ENCODE measurements at places on chromosomes 7 and 10.

GRCh38 chr10:71657604-71658466 lies 61.7 kb downstream of the C10orf105 start:
- DNase-seq, result no peak

DNA sequence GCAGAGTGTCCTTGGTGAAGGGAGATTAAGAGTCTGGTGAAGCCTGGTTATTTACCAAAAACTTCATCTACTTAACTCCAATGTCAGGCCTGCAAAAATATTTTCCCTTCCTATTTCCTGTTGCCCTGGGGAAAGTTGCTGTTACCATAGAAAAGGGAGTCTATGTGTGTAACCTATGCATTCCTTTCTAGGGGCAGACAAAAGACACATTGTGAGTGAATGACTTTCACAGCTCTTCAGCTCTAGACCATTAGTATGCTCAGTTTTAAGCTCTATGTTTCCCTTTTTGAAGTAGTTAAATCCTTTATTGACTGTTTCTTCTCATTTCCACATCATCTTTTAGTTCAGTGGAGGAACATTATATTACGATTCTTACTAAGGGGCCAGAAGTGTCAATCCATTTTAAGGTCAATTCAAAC lies 45.6 kb upstream of the SGCE start:
- no peak for DNase-seq

- DNase-seq, result no peak
These were observed 24.7 kb downstream of the NOD1 start for GRCh38 chr7:30453921-30454320.

GRCh38 chr7:14381936-14382335 lies 392.5 kb upstream of the ETV1 start:
- DNase-seq, result no peak

GRCh38 chr7:103689255-103689654 lies 243.2 kb upstream of the SLC26A5 start:
- no peak for DNase-seq

- DNase-seq, result no peak
These were observed 69.2 kb upstream of the SLC39A12 start for GRCh38 chr10:17882557-17882956.

DNA sequence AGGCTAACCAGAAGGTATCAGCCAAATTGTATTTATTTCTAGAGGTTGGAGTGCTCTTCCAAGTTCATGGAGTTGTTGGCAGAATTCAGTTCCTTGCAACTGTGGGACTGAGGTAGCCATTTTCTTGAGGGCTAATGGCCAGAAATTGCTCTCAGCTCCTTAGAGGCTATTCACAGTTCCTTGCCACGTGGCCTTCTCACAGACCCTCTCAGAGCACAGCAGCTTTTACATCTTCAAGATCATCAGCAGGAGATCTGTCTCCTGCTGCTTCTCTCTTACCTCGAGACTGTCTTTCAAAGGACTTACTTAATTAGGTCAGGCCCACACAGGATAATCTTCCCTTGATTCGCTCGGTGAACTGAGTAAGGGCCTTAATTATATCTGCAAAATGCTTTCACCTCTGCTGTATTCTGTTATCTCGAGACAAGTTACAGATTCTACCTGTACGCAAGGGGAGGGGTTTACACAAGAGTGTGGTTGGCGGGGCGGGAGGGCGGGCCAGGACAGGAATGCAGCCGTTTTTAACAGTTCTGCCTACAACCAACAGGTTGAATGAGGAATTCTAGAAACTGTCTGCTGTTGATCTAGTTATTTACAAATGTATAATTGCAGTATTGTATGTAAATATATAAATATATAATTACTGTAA lies 15.0 kb downstream of the MIOS start:
- no peak for DNase-seq

GRCh38 chr7:11206177-11206899 lies 232.7 kb downstream of the PHF14 start:
- no peak for DNase-seq

GRCh38 chr7:15525652-15526263 lies 36.1 kb downstream of the AGMO start:
- no peak for DNase-seq

DNA sequence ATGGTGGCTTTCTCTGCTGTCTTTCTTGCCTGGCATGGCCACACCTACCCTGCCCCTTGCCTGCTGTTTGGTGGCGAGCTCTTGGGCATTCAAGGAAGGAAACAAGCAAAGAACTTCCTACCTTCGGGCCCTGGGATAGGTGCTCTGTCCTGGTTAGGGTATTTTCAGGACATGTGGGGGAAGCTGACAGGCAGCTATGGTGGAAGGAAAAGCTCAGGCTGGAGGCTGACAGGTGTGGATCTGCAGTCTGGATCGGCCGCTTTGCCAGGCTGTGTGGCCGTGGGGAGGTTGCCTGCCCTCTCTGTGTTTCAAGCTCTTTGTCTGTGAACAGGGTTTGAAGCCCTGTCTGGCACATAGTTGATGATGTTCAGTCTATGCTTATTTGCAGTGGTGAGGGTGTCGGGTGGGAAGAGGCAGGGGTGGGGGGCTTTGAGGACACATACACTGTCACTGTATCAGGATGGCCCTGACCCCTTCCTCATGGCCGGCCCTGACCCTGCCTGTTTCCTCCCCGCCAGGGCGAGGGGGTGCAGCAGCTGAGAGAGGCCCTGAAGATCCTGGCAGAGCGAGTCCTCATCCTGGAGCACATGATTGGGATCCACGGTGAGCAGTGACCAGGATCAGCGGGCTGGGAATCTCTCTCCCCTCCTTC lies 73.7 kb downstream of the MYL10 start:
- DNase-seq, result no peak

GRCh38 chr10:79416578-79417255 lies 28.7 kb downstream of the ZCCHC24 start:
- no peak for DNase-seq

DNA sequence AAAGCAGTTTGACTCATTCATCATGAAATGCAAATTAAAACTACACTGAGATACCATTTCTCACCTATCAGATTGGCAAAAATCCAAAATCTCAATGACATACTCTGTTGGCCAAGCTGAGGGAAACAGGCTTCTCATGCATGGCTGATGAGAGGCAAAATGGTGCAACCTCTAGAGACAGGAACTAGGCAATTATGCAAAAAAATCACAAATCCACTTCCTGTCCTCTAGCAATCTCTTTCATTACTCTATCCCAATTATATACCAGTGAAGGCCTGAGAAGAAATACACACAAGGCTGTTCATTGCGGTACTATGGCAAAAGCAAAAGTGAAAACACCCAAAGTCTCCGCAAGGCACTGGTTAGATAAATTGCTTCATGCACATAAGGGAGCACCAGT lies 25.9 kb upstream of the PTPRN2 start:
- no peak for DNase-seq

- no peak for DNase-seq
These were observed 65.6 kb downstream of the FOXI2 start for GRCh38 chr10:127802531-127803095.

DNA sequence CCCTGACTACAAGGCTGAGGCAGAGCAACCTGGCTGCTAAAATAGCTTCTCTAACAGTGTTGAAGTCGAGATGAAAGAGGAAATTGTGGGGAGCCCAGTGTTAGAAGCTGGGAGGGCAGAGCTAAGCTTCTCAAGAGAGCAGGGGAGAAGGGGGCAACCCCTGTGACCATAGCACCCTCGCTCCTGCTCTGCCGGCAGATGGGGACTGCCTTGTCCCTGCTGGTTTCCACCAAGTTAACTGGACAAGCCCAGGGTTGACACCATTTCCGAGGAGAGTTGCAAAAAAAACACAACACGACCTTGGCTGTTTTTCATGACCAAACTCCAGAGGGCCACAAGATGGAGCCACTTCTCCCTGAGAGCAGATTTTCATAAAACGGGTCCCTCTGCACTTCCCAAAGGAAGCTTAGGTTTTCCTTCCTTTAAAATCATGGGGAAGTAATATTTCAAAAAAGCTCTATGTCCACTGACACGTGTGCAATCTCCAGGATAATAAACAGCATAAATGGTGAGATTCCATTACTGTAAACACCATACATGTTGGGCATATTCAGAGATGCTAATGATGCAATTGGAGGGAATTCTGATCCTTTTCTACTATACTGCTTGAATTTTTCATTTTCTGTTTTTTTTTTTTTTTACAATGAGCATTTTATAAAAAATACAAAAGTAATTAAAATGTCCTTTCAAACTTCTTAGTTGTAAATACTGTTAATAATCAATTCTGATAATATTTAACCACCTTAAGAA lies 140.4 kb downstream of the PIP4K2A start:
- DNase-seq, result no peak

DNA sequence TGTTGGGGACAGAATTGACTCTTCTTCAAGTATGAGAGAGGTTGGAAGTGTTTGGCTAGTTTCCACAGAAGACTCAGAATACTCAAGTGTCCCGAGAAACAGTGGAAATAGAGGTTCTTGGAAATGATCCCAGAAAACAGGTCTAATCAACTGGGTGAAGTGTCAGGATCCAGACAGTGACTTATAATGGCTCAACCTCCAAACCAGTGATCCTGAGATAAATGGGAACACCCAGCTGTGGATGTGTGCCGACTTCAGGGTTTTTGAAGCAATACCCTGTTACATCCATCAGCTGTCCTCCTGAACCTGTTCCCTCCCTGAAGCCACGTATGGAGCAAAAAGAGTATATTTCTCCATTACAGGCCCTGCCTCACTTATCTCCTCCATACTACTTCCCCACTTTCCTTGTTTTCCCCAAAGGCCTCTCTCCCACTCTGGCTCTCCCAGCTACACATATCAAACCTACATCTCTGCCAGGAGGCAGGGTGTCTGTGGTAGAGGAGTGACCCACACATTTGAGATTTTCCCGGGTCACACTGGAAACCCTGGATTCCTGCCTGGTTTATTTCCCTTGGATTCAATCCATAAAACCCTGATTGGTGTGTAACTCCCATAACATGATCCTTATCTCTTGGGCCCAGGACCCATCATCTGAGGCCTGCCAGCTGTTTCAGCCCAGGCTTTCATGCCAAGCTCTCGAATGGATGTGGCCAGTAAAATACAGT lies 17.6 kb upstream of the ELOVL3 start:
- no peak for DNase-seq

DNA sequence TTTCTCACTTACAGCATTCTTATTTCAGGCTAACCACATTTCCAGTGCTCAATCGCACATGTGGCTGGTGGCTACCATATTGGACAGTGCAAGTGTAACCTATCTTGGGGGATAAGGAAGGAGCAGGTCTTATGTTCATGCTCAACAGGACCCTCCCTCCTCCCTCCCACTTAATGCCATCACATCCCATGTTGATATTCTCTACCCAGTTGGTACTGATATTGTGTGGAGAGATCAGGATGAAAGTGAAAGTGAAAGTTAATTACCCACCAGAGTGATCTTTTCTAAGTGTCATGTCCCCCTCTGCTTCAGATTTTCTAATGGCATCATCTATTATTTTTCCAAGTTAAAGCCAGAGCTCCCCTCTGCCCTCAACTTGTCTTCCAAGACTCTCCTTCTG lies 91.6 kb downstream of the BMPER start:
- no peak for DNase-seq

DNA sequence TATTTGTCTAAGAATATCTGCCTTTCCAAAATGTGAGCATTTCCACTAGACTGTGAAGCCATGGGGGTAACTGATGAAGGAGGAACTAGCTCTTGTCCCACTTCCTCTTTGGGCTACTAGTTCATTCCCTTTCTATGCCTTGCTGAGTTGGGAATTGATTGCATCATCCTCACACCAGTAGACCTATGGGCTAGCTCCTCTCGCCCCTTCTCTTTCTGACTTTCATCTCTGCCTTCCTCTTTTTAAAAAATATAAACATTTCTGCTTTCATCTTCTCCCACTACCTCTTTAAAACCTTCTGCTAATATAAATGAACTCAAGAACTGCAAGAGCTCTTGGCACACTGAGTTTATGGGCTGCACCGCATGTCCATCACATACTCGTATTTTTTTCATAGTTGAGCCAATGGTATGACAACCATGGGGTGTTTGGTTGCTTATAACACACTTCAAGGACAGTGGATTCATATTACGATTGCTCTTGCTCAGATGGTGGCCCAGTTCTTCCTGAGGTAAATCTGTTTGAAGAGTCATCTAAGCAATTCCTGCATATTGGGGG lies 182.0 kb downstream of the REEP3 start:
- no peak for DNase-seq

DNA sequence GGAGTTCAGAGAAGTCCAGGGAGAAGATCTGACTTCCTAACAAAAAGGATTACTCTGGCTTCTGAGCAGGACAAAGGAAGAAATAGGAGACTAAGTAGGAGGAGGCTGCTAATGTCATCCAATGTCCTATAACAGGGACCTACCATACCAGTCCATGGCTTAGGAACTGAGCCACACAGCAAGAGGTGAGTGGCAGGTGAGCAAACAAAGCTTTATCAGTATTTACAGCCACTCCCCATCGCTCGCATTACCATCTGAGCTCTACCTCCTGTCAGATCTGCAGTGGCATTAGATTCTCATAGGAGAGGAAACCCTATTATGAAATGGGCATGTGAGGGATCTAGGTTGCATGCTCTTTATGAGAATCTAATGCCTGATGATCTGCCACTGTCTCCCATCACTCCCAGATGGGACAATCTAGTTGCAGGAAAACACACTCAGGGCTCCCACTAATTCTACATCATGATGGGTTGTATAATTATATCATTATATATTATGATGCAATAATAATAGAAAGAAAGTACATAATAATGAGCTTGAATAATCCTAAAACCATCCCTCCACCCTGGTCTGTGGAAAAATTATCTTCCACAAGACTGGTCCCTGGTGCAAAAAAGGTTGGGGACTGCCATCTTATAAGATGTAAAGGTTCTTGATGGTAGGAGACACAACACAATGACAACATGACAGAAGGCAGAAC lies 487.4 kb downstream of the PLXDC2 start:
- DNase-seq, result no peak

- no peak for DNase-seq
These were observed 35.9 kb downstream of the EEPD1 start for GRCh38 chr7:36188906-36189305.

GRCh38 chr7:14821757-14822480 lies 80.6 kb downstream of the DGKB start:
- DNase-seq, result no peak

DNA sequence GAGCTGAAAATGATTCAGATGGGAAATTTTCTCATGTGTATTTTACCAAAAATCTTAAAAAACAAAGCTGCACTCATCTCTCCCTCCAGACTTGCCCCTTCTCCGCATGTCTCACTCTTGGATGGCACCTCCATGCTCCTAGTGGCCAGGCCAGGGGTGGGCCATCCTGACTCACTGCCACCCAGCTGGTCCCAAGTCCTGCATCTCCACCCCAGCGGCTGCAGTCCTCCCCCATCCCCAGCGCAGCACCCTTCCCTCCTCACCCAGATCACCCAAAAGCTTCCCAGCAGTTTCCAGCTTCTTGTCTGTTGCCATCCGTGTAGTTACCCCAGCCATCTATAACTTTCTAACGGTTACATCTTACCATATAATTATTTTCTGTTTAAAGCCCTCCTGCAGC lies 53.0 kb upstream of the INSIG1 start:
- no peak for DNase-seq

GRCh38 chr10:110429301-110429700 lies 68.4 kb upstream of the DUSP5 start:
- no peak for DNase-seq
